SIG-M5 (cell line): ENCODE measurements at places on chromosomes 16 and 17.

DNA sequence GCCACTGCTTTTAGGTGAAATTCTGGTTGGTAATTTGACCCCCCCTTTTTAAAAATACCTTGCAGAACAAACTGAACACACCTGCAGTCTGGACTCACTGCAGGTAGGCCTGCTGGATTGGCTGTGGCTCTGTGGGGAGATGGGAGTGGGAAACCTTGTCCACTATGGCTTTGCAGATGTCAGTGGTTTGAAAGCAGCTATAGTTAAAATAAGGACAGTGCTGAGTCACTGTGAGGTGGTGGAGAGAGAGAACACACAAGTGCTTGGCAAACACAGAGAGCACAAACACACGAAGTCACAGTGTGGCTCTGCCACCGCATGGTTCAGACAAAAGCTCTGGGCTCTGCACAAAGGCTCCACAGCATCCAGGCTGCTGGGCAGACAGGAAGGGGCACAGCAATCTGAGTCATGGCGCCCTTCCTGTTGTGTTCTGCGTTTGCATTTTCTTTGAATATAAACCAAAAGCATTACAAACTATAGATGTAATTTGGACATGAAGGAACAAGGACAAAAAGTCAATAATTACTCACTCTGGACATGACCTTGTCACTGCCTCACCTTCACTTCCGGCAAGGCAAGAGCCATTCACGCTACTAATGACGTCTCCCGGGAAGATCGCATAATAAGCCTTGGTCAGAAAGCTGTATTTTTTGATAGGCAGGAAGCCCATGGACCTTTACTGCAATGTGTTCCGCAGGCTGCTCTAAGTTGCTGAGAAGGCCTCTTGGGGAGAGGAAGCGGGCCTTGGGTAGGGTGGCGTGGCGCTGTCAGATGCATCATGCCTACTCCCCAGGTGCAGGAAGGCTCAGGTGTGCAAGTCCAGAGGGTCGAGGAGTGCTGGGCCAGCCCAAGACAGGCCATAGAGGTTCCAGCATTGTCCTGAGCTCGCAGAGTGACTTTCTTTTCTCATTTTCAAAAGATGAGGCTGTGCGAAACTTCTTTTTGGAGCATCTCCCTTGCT, 60.1 kb upstream of the MED9 start:
- DNase-seq: no peak

- no peak for DNase-seq
Measured at GRCh38 chr17:18156171-18156975, 27.3 kb upstream of the ALKBH5 start.

- DNase-seq: no peak
Measured at GRCh38 chr17:9457005-9457404, 118.6 kb downstream of the STX8 start.

DNA sequence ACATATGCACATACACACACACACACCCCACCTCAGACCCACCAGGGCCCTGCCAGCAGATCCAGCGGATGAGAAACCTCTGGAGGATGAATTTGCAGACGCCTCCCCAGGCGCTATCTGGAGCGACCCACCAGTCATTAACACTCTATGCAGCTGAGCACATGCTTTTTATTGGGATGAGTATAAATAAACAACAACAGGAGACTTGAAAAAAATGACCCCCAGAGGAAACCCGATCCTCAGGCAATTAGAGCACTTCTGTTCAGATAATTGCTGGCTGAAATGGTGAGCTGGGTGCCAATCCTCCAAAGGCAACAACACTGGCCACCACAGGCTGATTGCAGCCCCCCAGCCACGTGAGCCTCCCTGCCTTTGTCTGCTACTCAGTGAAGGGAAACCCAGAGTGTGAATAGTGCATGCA, 32.9 kb downstream of the DYNLRB2 start:
- DNase-seq: no peak

DNA sequence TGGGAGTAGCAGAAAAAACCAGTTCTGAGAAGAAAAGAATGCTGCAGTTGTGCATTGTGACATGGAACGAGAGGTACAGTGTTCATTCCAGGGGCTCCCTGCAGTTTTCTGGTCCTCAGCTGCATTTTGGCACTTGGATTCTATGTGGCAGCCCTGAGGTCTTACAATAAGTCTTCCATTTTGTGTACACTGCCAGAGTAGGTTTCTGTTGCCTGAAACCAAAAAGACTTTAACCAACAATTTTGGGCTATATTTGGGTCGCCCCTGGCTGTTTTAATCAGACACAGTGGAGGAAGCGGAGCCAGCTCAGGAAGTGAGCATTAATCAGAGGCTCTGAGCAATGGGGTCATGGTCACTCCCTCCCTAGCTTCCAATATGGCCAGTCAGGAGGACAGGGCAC, 15.7 kb downstream of the DYNLRB2 start:
- DNase-seq: no peak

- DNase-seq: no peak
Measured at GRCh38 chr17:74089380-74089779, 114.1 kb upstream of the RPL38 start.

DNA sequence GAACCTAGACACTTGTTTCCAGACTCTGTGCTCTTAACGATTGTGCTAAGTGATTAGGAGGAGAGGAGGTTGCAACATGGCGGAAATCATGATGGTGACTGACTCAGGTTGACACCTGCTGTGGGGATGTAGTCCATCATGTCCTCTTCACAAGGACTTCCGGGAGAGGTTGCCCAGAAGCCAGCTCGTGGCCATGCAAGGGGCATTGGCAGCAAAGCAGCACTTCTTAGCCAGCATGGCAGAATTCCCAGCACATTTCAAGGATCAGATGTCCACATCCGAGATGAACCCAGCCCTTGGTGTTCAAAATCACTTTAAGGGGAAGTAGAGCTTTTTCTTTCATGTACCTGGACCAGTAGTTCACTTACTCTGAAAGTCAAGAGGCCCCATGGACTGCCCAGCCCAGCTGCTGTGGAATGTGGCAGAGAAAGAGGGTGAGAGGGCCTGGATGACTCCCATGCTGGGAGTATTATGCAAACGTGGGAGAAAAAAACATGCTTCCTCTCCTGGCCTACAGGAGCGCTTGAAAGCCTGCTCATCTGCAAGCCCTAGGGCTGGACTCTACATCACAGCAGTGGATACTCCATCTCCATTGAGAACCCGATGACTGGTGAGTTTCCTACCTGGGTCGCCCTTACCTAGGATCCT, 65.5 kb downstream of the IRX6 start:
- no peak for DNase-seq

DNA sequence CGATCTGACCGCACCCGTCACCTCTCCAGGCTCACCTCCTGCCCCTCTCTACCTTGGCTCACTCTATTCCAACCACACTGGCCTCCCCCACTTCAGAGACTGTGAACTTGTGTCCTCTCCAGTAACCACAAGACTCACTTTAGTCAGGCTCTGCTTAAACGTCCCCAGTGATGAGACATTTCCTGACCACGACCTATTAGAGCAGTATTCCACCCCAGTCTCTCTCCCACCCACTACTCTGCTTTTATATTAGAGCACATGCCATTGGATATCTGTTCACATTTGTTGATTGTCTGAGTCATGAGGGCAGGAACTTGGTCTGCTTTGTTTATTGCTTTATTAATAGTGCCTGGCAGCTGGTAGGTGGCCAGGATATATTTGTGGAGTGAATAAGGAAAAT, 20.1 kb downstream of the COX11 start:
- no peak for DNase-seq
